ENCODE measurements at places on chromosomes 1 and 21.

DNA sequence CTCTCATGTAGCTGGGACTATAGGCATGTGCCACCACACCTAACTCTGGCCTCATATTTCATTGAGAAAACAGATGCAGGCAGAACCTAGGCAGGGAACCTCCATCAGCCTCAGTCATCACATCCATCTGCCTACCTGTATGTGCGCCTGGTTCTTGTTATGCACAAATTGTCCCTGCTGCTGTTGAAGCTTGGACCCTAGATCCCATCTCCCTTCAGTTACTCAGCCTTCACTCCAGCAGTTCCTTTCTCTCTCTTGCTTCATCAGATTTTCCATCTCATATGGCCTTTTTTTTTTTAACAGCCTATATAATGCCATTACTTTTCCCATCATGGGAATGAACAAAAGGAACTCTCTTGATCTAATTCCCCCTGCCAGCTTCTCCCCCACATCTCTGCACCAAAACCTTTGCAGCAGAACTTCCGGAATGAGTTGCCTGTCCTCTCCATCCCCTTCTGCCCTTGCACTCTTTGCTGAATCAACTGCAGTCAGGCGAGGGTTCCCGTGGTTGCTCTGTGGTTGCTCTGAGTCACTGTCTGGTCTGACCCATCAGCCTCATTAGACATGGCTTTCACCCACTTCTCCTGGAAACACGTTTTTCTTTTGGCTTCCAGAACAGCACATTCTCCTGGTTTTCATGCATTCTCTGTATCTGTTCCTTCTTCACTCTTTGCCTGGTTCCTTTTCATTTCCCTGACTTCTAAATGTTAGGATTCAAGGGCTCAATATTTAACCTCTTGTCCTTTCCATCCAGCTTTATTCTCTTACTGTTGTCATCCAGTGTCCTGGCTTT lies 41.5 kb downstream of the UBE4B start:
- peak; percentile 23 for DNase-seq

GRCh38 chr1:3590139-3590763 lies 21.1 kb downstream of the MEGF6 start:
- DNase-seq, result no peak

GRCh38 chr1:72137656-72138055 lies 144.7 kb downstream of the NEGR1 start:
- no peak for DNase-seq

DNA sequence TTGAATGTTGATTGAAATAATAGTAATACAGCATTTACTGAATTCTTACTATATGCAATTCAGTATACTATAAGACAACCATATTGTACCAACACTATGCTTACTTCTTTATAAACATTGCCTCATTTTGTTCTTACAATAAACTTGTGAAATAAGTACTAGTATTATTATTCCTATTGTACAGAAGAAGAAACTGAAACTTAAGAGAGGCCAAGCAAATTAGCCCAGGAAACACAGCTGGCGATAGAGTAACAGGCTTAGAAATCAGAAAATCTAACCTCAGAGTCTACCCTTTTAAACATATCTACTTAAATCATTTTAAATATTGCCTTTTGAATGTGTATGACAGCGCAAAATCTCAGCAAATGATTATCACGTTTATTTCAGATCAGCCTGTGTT lies 41.7 kb downstream of the FASLG start:
- no peak for DNase-seq

- no peak for DNase-seq
These were observed 22.5 kb downstream of the CHD5 start for GRCh38 chr1:6157528-6158174.

DNA sequence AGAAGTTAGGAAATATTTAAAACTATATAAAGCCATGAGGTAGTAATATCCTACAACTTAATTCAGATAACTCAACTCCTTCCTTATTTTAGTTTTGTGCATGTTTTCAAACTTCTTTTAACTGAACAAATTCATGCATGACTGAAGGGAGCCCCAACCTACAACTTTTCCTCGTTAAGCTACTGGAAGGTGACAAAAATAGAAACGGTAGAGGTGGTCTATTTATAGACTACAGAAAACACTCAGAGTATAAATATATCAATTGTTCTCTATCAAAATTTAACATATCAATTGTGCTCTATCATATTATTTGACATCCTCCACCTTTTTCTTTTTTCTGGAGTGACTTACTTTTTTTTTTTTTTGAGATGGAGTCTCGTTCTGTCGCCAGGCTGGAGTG lies 16.8 kb downstream of the SYNJ1 start:
- no peak for DNase-seq

DNA sequence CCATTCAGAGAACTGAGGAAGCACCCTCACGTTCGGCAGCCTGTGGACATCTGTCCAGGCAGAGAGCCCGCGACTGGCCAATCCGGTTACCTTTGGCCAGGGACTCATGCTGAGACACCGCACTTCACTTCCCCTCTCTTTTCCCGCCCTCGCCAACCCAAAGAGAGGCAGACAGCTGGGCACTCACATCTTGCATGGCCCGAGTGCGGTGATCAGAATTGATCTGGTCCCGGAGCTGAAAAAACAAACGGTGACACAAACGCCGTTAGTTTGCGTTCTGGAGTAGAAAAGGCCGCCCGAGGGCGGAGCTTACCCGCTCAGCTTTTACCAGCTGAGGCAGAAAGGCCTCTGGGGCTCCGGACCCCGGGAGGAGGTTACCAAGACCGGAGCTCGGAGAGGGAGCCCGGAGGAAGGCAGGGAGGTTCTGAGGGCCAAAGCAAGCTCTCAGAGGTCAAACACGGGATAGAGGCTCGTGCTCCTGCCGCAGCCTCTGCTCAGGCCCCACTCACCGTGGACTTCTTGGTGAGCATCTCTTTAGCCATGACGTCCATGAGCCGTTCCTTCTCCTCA lies 376 bp downstream of the SF3A3 start:
- DNase-seq, result peak; percentile 38

GRCh38 chr1:239243006-239243405 lies 143.4 kb upstream of the CHRM3 start:
- no peak for DNase-seq

GRCh38 chr1:18738126-18738525 lies 107.5 kb downstream of the PAX7 start:
- no peak for DNase-seq

GRCh38 chr1:200518524-200518923 lies 102.0 kb downstream of the KIF14 start:
- no peak for DNase-seq

GRCh38 chr1:43491061-43491460 lies 37.3 kb upstream of the HYI start:
- no peak for DNase-seq

DNA sequence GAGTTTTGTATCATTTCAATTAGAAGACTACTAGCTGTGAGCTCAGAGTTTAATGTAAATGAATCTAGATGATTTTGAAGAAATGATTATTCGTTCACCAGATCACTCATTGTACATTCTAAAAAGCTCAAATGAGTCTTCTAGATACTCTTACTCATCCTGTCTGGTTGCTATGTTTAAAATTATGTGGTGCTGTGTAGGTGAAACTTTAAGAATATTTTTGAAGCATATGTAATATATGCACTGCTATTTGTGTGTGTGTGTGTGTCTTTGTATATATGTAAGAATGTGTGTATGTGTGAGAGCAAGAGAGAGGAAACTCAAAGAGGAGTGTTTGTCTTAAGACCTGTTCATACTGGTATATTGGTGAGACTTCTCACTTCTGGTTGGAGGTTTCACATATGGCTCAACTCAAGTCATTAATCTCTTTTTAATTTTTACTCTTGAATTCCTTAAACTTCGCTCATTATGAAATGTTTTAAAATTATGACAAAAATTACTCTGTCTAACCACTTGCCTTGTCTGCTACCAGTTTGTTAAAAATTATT lies 8.6 kb upstream of the C1orf105 start:
- no peak for DNase-seq

GRCh38 chr1:10196976-10197375 lies 13.4 kb upstream of the KIF1B start:
- DNase-seq, result no peak

DNA sequence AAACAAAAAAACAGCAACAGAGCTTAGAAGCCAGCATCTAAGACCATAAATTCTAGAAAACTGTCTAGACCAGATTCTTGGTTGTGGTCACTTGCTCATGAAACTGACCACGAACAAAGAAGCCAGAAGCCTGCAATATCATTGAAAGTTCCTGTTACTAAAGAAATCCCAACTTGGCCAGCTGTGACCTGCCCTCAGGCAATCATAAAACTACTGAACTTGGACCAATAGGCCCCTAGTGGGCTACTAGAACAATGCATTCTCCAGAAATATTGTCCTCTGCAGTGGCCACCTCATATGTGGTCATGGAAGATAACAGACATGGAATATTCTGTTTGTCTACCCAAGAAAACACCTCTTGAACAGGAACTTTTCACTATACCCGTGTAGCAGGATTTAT lies 87.7 kb downstream of the SPATA17 start:
- DNase-seq, result no peak

- no peak for DNase-seq
These were observed 67.0 kb downstream of the MATN1 start for GRCh38 chr1:30656171-30656940.

GRCh38 chr1:160179336-160179735 lies 11.0 kb upstream of the CASQ1 start:
- no peak for DNase-seq

DNA sequence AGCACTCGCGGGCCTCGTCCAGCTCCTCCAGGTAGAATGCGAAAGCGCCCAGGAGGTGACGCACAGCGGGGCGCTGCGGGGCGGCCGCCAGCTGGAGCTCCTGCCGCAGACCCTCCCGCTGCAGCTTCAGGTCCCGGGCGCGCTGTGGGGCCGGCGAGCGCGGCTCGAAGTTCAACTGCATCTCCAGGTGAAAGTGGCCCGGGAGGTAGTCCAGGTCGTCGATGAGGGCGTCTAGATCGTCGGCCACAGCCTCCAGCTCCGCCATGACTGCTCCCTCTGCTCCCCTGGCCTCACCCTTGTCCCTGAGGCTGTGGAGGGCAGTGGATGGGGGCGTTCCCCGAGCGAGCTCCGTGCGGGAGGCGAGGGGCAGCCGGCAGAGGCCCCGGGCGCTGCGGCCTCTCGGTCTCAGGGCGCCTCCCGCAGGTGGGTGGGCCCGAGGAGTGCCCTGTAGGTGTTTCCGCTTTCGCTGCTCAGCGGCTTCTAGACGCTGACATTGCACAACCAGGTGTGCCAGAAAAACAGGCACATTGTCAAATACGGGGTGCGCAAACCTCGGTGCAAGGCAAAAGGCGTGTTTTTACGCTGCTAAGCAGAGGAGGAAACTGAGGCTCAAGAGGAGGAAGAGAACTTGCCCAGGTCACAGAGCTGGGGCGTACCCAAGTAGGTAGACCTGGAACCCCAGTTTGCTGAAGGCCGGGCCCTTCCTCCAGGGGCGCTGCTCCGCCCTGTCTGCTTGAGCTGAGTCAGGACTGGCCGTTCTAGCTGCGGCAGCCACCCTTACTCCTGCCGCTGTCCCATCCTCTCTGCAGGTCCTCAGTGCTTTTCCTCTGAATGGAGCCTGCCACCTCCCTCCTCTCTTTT lies at the start of gene TTC22:
TTC22 (minus strand) TSS at position 425 of the 861 bp plus-strand sequence; CDS start at position 265, 160 bp downstream.
- no peak for DNase-seq

GRCh38 chr1:171160639-171161354 lies 24.3 kb upstream of the FMO2 start:
- no peak for DNase-seq

DNA sequence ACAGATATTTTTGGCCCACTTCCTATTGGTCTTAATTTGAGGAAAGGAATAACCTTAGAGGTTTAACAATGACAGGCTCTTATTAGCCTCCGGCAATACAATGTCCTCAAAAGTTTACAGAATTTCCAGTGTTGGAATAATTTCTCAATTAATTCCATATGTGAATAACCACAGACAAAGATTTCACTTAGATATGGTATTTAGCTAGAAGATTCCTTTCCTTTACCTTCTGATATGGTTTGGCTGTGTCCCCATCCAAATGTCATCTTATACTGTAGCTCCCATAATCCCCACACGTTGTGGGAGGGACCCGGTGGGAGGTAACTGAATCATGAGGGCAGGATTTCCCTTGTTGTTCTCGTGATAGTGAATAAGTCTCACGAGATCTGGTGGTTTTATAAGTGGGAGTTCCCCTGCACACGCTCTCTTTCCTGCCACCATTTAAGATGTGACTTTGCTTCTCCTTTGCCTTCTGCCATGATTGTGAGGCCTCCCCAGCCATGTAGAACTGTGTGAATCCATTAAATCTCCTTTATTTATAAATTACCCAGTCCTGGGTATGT lies 54.9 kb upstream of the RGS7 start:
- no peak for DNase-seq

- DNase-seq, result no peak
These were observed 52.4 kb downstream of the PTPRF start for GRCh38 chr1:43583058-43583457.

DNA sequence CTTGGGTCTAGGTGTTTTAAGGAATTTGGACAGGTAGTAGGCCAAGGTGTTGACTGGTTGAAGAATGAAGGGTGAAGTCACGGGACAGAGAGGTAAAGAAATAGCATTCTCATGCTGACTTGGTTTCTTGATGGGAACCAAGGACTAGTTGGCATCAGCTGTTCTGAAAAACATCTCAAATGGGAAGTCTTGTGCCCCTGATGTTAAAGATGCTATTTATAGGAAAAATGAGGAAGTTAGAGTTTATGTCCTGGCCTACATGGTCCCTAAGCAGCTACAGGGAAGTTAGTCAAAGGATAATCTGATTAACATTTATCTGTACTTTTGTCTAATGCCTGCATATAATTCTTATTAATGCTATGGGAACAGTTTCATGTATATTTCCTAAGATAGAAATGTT lies 262.4 kb downstream of the HHIPL2 start:
- DNase-seq, result no peak

GRCh38 chr1:180254854-180255253 lies 24.8 kb downstream of the LHX4 start:
- no peak for DNase-seq
